ENCODE measurements at places on chromosomes 13 and 19.

- DNase-seq: no peak
Observed at GRCh38 chr19:23409392-23410048, 14.2 kb upstream of the ZNF91 start.

- DNase-seq: peak; percentile 3
Observed at GRCh38 chr19:31548941-31549340, 199.7 kb upstream of the TSHZ3 start.

GRCh38 chr13:94967183-94968039 is 255.1 kb upstream of the SOX21 start:
- no peak for DNase-seq

DNA sequence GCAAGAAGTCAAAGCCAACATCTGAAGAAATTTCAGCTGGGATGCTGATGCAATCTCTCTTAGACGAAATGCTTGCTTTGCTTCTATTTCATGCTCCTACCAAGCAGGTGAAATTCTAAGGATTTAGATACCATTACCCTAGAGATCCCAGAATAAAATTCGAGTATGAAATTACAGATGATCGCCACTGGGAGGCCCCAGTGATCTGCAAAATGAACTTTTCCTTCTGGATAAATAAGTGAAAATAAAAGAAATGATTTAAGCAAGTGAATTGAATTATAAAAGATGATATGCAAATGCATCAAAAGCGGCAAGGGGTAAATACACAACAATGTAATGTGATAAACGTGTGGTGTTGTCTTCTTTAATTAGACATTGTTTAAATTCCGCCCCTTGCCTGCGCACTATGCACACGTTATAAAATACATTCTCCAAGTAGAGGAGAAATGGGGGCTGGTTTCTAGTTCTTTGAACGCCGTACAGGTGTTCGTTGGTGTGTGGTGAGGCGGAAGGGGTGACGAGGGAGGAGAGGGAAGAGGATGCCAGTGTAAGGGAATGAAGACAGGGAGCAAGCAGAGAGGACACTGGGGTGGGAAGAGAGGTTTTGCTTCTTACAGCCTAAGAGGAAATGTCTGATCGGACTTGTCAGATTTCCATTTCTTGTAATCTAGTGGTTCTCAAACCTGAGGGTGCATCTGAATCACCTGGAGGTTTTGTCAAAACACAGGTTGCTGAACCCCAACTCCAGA is 58.0 kb downstream of the ERCC5 start:
- no peak for DNase-seq

GRCh38 chr13:74006666-74007065 is 127.5 kb downstream of the KLF12 start:
- DNase-seq: no peak

- no peak for DNase-seq
Observed at GRCh38 chr19:33905473-33905936, 108.8 kb downstream of the KCTD15 start.

GRCh38 chr13:94174009-94174408 is 305.5 kb downstream of the DCT start:
- DNase-seq: no peak

DNA sequence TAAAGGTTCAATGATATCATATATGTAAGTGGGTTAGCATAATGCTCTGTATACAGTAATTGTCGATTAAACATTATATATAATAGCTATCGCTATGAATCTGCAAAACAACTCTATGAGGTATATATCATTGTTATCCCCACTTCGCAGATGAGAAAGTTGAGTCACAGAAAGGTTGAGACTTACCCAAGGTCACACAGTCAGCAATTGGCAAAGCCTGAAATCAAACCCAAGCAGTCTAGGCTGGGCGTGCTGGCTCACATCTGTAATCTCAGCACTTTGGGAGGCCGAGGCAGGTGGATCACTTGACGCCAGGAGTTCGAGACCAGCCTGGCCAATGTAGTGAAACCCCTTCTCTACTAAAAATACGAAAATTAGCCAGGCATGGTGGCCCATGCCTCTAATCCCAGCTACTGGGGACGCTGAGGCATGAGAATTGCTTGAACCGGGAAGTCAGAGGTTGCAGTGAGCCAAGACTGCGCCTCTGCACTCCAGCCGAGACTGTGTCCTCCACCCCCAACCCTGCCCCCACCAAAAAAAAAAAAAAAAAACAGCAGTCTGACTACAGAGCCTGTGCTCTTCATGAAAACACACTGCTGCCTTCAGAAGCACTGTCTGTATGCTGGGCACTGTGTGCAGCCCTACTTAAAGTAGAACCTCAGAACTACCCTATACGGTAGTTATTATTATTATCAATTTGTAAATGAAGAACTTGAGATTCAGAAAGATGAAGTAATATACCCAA is 1.3 kb downstream of the HSPBP1 start:
- no peak for DNase-seq

DNA sequence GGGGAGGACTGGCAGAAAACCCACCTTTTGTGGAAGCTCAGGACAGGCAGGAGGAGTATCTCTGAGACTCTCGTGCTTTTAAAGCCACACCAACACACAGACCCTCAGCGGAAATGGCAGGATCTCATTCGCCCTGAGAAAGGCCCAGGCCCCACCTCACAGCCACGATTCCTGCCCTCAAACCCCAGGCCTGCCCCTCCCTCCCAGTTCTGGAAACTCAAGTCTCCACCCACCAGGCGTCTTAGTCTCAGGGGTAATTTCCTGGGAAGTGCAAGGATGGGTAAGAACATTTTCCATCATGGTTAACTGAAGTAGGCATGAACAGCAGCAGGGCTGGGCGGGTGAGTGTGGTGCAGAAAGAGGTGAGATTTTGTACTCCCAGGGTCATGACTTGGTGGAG is 8.0 kb upstream of the PDE4C start:
- DNase-seq: no peak

- no peak for DNase-seq
Observed at GRCh38 chr19:16033721-16034120, 42.6 kb upstream of the TPM4 start.

GRCh38 chr13:99027661-99028425 is 50.0 kb upstream of the DOCK9 start:
- no peak for DNase-seq

DNA sequence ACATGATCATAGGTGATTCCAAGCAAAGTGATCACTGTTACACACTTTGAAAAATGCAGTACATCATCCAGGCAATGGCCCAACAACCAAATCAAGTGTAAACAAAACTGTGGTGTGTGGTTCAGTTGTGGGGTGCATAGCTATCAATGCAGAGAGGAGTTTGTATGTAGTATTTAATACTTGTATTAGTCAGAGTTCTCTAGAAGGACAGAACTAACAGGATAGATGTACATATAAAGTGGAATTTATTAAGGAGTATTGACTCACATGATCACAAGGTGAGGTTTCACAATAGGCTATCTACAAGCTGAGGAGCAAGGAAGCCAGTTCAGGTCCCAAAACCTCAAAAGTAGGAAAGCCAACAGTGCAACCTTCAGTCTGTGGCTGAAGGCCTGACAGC is 249.3 kb upstream of the HTR2A start:
- no peak for DNase-seq

DNA sequence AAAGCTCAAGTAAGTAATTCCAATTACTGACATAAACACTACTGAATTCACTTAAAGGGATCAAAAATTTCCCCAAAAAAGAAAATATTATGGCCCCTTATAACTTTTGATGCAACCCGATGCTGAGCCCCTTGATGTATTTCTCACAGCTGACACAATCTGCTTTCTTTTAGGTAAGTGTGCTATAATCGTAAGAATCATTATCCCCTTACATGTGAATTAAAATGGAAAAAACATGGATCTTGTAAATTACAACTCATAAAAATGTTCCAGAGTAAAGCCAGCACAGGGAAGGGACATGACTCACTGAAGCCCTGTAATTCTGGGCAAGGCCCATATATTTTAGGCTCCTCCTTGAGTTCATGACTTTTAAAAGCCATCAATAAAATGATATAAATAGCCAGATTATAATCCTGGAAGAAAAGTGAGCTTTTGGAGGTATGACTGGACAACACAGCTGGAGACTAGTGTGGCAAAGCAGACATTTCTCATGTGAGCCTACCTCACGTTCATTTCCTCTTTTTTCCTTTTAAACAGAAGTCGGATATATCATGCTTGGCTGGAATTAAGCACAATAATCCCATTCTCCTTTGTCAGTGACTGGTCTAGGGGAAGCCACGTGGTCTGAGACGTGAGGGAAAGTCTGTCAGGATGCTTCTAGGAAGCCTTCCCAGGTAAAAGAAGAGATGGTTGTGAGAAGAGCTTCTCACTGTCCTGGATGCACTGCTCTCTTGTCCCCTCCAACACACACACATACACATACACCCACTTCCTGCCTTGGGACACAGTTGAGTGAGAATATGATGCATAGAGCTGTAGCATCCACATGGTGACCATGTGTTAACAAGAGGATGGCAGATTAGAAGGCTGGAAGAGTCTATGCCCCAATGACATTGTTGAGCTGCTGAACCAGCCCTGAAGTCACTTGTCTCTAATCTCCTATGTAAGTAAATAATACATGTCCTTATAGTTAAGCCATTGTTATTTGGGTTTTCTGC is 165.4 kb downstream of the RGCC start:
- DNase-seq: no peak

- DNase-seq: peak; percentile 60
Observed at GRCh38 chr19:7833225-7834099, 3.4 kb downstream of the EVI5L start.

- DNase-seq: no peak
Observed at GRCh38 chr13:23621316-23621645, 51.1 kb downstream of the TNFRSF19 start.

DNA sequence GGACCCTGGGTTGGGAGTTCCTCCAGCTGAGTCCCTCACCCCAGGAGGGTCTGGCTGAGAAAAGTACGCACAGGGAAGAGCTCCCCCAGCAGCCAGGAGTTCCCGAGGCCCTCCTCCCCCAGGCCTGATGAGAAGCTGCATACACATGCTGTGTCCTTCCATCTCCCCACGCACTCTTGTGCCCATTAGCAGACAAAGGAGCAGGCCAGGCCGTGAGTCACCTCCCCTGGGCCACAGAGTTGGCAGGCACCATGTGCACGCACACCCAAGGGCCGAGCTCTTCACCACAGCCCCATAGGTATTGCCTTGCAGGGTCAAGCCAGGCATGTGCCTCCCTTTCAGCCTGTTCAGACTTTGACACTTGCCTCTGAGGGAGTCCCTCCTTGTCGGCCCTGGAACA is 17.5 kb downstream of the MAU2 start:
- no peak for DNase-seq

GRCh38 chr13:109704771-109705635 is 81.4 kb downstream of the IRS2 start:
- no peak for DNase-seq

- peak; percentile 2 for DNase-seq
Observed at GRCh38 chr13:37923236-37923635, 53.7 kb upstream of the TRPC4 start.

DNA sequence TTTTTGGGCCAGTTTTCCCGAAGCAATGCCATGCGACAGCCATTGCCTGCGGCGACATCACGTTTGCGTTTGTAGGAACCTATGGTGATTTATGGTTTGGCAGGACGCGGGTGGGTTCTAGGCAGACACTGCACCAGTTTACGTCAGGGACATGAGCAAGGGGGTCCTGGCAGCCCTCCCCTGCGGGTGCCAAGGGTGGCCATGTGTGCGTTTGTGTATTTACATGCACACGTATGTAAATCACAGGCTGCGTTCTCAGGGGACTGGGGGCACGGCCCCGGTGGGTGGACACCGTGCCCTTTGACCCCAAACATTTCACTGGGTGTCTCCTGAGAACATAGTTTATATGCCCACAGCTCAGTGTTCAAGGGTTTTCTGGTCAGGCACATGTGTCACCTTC is 9.4 kb upstream of the TMPRSS9 start:
- no peak for DNase-seq

GRCh38 chr19:42420055-42420544 is 7.1 kb downstream of the LIPE start:
- peak; percentile 64 for DNase-seq

DNA sequence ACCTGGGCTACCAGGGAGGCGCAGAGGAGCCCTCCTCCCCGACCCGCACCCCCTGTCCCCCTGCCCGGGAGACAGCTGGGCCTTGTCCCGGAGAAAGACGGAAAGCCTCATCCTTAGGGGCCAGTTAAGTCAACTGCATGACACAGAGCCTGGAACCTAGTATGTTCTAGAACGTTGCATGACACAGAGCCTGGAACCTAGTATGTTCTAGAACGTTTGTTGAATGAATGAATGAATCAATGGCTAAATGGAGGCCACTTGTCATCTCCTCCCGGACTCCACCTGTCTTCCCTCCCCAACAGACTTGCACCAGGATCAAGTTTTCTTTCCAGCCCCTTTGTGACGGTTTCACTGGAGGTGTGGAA is 706 bp downstream of the SERP2 start:
- DNase-seq: no peak

DNA sequence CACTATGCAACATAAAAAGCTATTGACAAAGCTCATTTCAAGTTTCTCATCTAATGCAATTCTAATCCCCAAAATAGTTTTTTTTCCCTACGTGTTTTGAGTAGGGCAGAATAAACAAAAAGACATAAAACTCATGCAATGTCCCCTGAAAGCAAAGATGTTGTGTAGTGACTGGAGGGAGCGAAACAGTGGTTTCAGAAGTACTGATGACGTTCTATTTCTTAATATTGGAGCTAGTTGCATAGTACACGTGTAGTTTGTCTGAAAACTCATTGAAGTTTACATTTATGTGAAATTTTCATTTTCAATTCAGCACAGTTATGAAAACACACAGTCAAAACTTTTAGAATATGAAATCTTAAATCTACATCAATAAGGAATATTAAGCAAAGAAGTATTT is 31.6 kb downstream of the USP12 start:
- DNase-seq: no peak

DNA sequence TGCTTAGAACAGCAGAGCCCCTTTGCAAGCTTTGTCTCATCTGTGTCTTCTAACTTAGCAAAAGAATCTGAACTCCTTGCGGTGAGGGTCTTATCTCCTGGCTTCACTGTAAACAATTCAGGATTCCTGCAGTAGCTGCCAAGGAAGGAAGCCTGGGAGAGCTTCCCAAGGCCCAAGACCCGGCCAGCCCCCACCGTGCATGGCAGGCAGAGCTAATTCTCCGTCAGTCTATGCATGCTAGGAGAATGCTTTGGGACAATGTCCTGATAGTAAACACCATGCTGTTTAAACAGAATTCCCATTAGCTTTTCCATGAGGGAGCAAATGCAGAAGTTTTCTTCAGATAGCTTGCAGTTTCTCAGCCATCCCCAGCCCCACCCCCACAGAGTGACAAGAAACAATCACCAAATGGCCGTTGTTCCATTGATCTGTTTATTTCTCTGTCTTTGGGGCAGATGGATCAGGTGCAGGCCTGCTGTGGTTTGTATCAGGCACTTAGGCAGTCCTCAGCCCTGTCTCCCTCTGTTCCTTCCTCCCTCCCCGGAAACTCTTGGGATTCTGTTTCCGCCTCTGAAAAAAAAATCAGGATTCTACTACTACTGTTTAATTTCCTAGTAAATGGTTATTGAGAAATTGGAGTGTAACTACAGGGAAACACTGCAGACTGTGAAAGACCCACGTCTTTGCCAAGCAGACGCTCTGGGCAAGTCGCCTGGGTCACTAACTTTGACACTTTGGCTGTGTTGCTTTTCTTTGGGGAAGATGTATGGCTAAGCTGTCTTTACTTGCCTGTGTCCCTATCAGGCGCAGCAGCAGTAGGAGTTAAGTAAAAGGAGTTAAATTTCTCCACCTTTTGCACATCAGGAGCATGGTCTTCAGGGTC is 40.7 kb upstream of the SPATA13 start:
- DNase-seq: no peak
